ENCODE measurements at places on chromosomes 12 and 14.

- DNase-seq, result no peak
These were observed 1945.1 kb upstream of the SEL1L start for GRCh38 chr14:83478741-83479140.

DNA sequence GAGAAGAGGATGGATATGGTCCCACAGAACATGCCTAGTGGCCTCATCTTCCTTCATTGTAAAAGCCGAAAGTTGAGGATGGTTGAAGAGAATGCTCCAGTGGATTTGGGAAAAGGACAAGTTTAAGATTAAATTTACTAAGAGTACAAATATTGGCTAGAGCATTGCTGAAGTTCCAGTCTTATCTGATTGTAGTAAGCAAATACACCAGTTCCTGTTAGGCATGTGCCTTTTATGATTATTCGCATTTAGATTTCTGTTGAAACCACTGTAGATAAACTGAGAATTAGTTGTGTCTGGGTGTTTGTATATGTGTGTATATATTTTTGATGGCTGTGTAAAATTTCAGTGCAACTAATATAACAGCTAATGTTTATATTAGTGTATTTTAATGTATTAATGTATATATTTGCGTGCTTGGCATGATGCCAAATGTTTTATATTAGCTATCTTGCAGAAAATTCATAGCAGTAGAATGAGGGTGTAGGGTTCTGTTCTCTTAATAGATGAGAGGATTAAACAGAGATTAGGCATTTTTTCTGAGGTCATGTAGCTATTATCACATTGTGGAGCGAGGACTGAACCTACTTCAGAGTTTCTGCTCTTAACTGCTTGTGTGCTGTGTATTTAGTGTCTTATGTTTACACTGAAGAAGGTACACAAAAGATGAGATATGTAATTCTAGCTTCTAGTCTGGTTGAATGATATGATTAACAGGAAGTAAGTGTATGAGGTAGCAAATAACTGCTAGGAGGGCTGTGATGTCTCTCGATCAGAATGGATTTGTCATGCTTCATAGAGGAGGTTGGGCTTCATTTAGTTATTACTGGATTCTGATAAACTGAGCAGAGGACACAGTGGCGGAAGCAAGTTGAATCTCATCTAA lies 21.1 kb downstream of the FKBP3 start:
- no peak for DNase-seq

- DNase-seq, result no peak
These were observed 1470.7 kb downstream of the AACS start for GRCh38 chr12:126535971-126536370.

DNA sequence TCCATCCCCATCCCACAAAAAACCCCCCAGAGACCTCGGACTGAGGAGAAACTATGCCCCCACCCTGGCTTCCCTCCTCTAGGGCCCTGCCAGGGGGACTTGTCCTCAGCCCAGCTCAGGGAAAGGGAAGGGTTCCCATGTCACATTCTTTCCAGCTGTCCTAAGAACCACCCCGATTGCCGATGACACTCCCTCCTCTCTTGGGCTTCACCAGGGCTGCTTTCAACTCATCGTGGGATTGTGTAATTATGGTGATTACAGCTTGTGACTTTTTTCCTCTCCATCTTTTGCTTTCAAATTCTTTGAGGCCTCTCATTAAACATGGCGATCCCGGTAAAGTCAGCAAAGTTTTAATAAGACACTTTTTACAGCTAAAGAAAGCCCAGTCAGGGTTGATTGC lies 344.0 kb downstream of the DPF3 start:
- peak; percentile 65 for DNase-seq

- DNase-seq, result no peak
These were observed 22.9 kb downstream of the ASCL1 start for GRCh38 chr12:102980350-102980749.

GRCh38 chr12:127480775-127481314 lies 786.1 kb upstream of the TMEM132C start:
- DNase-seq, result no peak

- peak; percentile 37 for DNase-seq
These were observed 17.8 kb downstream of the POMT2 start for GRCh38 chr14:77302926-77303325.

DNA sequence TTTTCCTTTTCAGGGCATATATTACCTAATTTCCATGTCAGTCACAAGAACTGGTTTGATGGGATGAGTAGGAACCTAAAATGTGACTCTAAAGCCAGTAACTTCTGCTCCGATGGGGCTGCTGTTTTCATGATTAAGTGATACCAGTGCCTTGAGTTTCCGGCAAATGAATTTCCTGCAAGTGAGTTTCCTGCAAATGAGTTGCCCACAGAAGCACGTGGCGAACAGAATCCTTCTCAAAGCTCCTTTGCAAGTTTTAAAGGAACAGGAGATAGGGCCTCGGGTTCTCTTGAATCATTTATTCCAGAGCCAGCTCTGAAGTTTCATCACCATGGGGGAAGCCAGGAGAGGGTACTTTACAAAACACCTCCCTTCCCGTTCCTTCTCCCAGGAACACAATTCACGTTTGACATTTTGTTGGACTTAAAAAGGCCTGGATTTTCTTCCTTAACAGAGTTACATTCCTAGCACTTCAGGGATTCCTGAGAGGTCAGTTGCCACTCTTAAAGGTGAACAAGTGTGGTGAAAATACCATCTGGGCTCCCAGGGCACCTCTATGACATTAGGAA lies 2.2 kb upstream of the PPTC7 start:
- peak; percentile 20 for DNase-seq

- DNase-seq, result no peak
These were observed 57.6 kb downstream of the PRKAB1 start for GRCh38 chr12:119725523-119725922.

DNA sequence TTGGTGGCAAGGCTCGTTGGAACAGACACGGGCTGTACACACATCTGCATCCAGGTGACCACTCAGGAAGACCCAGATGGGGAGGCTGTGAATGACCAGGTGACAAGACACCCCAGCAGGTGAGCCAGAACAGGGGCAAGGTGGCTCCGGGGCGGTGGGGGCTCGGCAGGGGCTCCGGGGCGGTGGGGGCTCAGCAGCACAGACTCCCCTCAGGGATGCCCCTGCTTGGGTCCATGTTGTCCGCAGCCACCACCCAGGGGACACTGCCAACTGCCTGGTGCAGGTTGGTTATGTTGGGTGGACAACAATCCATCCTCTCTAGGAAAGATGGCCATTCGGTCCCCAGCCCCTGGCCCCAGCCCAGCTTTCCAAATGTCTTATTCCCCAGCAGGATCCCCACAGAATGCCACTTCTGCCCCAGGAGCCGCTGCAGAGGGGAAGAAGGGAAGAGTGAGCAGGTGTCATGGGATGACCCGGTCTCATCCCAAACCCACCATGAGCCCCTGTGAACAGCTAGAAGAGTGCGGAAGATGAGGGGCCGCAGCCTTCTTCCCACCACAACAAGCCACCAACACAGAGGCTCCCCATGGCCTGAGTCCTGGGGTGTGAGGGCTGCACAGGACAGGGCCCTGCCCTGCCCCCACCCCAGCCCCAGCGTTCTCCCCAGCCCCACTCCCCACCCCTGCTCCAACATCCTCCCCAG lies 31.4 kb upstream of the C14orf180 start:
- no peak for DNase-seq

All from AG20443 (cell line).